ENCODE measurements at places on chromosomes 4 and X.
A peak's percentile ranks its signal among the peaks of the same experiment; 100 is the strongest.

GRCh38 chr4:10730590-10730989 is 46.0 kb upstream of the CLNK start:
- peak; percentile 80 for DNase-seq

DNA sequence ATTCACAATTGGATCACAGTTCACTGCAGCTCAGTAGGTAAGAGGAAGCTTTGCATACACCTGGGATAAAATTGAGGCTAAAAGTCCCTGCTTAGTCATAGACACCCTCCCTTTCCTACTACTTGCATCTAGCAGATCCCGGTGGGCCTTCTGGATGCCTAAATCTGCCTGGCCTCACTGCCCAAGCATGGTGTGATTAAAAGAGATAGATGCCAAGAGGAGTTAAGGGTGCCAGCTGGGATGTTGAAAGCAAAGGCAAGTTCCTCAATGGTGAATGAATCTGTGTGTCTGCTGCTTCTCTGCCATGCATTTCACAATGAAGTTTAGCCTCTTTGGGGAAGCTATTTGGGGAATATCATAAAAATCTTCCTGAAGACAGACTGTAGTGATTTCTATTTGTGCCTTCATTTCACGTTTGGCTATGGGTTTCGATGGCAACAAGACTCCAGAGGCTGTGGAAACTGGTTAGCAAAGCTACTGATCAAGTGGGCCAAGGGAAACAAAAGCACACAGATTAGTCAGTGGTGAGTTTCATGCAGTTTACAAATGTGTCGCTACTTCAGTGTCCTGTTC is 534.0 kb downstream of the ANKRD50 start:
- no peak for DNase-seq

- no peak for DNase-seq
Observed at GRCh38 chr4:40254608-40255392, 58.0 kb downstream of the RHOH start.

DNA sequence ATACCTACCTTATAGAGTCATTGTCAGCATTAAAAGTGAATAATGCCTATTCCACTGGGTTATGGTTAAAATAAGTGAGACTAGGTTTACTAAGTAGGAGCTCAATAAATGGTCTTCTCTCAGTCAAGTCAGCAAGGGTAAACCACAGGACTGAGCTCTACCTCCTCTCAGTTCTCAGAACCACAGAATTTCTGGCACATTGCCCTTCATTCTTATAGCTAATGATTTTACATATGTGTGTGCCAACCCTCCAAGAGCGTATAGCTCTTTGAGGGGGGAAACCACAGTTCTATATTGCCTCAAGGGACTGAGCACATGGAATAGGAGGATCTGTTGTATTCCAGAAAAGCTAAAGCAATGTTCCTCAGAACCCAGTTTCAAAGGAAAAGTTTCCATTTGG is 124.8 kb downstream of the ATG4A start:
- DNase-seq: no peak

DNA sequence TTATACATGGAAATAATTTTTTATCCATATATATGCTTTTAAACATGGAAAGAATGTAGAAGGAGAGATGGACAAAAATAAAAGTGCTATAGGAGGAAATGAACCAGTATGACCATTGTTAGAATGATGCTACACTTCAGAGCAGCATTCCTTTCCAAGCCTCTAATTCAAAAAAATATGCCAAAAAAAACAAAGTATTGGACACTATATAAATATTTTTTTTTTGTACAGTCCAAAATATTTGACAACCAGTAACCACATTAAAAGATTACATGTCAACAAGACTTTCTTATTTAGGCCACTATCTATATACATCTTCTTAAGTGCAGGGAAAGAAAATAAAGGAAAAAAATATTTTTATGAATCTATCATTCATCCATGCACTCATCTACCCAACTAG is 198.6 kb downstream of the LRBA start:
- DNase-seq: no peak

DNA sequence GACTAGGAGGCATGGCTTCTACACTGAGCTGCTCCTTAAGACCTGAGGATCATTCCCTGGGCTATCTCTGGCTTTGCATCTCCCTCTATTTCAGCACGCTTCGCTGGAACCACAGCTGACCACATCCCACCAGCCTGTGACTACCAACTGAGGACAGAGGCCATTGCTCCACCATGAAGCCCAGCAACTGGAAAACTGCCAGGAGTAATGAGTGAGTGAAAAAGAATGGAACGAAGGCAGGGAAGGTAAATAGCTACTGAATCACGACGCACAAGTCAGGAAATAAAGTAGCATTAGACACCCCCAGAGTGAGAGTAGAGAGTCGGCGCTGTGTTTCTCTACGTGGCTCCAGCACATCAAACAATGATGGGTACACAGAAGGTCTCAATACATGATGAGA is 314.7 kb downstream of the LDB2 start:
- DNase-seq: no peak

DNA sequence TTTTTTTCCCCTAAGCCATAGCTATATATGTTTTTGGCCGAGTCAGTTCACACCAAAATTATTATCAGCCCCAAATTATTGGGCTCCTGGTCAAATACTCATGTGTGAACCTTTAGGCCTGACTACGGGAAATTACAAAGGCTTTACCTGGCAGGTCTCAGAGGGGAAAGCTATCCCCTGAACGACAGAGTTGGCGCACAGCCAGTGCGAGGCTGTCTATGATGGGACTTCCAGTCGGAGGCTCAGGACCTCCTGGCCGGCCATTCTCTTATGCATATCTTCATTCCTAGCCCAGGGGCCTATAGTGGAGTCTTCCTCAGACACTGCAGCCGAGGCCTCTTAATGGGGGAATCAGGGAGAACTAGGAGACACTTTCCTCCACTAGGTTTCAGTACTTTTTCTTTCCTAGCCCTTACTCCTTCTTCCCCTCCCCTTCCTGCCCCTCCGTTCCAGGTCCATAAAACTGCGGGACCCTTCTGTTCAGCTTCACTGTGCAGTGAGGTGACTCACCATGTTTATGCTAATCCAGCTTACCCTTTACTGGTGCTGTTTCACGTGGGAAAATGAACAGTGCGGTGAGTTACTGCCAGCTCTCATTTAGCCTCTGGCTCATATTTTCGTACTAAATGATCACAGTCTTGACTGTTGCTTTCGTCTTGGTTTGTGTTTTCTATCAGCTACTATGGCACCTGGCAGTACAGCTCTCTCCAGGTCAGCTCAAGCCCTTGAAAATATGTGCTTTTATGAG is 533.9 kb downstream of the FSTL5 start:
- DNase-seq: no peak

GRCh38 chr4:150625033-150625432 is 43.1 kb downstream of the MAB21L2 start:
- DNase-seq: no peak

GRCh38 chrX:103774070-103774642 is 2.5 kb upstream of the PLP1 start:
- DNase-seq: peak; percentile 3

DNA sequence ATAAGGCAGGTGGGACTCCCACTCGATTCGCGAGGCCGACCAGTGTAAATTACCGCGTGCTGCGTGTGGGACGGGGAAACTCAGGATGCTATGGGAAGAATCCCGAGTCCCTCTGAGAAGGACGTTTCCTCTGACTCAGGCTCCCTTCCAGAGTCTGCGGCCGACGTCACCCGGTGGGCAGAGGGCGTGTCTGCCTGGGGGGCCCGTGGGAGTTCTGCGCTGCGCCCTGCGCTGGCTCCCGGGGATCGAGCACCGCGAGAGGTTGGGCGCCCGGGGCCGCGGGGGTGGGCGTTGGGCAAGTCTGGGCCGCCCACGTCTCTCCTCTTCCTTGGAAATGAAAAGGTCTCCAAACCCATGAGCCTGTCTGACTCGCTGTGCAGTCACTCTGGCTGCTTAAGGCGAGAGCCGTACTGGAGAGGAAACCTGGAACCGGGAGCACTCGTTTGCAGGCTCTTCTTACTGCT is 568 bp downstream of the NIPAL1 start:
- no peak for DNase-seq

DNA sequence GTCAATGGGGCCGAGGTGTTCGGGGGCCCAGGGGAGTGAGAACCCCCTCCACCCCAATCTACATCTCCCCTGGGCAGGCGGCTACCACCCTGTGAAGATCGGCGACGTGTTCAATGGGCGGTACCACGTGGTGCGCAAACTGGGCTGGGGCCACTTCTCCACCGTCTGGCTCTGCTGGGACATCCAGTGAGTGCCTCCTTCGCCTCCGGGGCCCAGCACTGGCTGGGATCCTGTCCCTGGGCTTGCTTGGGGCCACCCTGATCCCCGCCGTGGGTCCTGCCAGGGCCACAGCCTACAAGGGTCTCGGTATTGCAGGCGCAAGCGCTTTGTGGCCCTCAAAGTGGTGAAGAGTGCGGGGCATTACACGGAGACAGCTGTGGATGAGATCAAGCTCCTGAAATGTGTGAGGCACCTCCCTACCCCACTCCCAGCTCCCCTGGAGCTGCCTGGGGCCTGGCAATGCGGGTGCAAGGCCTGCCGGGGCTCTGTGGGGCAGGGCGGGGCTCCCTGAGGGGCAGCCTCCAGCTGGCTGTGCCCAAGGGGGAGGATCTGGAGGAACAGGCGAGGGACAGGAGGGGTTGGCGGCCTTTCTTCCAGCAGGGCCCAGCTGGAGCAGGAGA is 697 bp downstream of the SRPK3 start:
- DNase-seq: no peak

DNA sequence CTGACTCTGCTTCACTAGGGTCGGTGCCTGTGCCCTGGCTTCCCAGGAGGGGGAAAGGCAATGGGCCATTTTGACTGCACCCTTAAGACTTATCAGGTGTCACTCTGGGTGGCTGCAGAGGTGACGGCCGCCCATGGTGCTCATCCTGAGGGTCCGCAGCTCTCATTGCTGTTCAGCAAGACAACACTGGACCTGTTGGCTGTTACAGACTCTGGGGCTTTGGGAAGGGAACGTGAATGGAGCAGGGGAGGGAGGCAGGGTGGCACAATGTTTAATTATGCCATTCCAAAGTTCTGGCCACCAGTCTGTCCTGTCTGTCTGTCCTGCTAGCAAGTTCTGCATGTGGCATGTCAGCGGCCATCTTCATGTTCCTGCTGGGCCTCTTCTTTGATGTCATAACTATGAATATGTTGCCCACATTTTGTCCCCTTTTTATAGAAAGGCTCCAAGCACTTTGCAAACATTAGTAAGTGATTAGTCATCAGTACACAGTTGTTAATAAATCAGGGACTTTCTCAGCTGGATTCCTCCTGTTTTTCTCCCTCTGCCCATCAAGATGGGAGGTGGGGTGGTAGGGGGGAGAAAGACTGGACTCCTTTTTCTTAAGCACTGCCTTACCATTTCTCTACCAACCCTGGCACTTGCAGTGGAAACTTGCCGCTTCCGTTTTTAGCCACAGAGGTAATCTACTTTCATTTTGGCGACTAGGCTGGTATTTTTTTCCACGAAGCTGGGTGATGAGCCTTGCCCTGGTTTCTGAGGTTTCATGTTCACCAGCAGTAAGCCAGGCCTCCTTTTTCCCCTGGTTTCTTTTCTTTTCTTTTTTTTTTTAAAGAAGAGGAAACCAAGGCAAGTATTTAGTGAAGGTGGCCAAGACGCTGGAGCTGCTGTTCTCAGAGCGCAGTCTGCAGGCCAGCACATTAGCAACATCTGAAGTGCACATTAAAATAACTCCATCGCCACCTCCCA is 88.6 kb upstream of the TRIM2 start:
- peak; percentile 72 for DNase-seq

- DNase-seq: no peak
Observed at GRCh38 chr4:2781911-2782310, 11.0 kb upstream of the SH3BP2 start.

- DNase-seq: no peak
Observed at GRCh38 chr4:181020456-181020855, 1222.7 kb upstream of the TENM3 start.

DNA sequence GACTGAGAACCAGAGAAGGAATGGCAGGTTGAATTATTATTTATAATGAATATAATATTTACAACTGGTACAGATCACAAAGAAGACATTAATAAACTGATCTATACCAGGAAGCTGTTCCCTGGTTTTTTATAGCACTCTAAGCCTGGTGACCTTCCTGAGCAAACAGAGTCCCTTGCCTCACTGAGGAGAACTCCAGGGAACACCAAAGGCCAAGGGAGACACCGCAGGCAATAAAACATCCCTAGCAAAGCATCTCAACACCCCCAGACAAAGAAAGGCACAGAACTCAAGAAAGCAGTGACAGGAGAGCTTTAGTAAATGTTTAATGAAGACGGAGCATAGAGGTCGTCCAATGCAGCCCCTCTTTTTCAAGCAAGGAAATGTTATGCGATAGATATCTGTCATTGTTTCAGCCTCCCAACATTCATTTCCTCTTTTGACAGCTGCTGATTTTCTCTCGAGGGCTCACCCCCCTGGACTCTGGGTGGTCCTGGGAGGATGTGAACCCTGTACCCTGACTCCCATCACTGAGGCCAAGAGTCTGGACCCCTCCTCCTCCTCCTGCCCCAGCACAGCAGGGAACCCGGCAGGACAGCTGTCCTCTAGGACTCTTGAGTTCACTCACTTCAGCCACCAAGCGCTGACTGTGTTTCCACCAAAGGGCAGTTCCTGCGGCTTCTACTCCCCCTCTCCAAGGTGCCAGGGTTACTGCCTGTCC is 342.5 kb upstream of the GATB start:
- DNase-seq: no peak

DNA sequence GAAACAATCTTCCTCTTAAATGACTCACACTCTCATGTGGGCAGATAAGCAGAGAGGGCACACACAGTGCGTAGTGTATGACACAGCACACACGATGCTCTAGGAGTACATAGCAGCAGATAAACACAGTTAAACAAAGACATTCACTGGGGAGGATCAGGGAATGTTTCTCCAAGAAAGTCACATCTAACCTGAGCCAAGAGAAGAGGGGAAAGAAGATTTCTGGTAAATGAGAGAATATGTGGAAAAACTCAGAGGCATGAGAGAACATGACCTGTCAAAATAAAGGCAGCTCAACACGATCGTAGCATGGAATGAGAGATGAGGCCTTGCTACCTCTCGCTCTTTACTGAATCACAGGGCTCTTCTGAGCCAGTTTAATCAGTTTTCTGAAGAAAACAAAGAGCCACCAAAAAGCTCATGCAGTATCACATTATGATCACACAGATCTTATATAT is 251.0 kb downstream of the ANK2 start:
- DNase-seq: no peak

- DNase-seq: no peak
Observed at GRCh38 chr4:122884499-122884898, 37.9 kb downstream of the NUDT6 start.

DNA sequence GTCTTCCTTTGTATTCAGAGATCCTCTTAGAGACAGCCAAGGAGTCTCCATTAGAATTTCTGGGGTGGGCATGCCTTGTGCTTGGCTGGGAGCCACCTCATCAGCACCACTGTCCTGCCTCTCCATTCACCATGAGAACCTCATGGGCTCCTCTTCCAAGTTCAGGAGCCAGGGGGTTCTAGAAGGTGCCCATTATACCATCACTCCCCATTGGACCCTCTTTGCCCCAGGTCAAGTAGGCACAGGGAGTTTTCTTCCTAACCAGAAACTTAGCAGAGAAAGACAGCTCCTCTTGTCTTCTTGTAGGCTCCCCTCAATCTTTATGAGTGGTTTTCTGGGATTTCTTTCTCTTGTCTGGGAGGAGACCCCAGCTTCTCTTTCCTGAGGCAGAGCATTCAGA is 31.1 kb downstream of the ASMT start:
- DNase-seq: no peak

GRCh38 chr4:152094970-152095700 is 334.3 kb upstream of the GATB start:
- DNase-seq: no peak
